Globus pallidus (tissue), 1 donor: ENCODE measurements at places on chromosomes 3 and 15.

DNA sequence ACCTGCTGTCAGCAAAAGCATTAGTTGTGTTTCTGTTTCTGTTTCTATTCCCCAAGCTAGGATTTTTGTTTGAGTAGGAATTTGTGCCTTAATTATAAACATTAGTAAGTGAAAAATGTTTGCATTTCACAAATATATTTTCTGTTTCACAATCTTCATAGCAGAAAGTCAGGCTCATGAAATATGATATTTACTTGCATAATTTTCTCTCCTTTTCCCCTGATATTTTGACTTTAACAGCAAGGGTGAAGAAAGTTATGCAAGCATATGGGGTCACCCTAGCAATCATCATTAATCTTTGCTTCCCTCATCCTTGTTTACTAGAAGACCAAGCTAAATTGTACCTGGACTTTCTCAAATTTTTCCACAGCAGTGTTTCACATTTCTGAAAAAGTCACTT lies 140.3 kb upstream of the SEMA6D start:
- DNase-seq, result no peak

- no peak for DNase-seq
These were observed 65.2 kb downstream of the TPRA1 start for GRCh38 chr3:127525373-127525772.

- no peak for DNase-seq
These were observed 2.2 kb upstream of the CD86 start for GRCh38 chr3:122052968-122053367.

DNA sequence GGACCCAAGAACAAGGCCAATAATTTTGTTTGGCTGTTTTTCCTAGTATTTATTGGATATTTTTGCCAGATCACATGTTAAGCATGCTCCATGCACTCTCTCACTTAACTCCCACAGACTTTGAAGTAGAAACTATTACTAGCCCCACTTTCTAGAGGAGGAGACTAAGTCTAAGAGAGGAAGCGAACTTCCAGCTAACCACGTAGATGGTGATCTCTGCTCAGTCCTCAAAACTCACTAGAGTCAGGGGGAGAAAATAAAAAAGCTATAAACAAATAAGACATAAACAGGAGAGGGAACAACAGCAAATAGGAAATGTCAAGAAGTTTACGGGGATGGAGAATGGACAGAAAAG lies 481.0 kb upstream of the PROK2 start:
- DNase-seq, result no peak

GRCh38 chr15:42059661-42060476 lies 34.5 kb downstream of the PLA2G4D start:
- no peak for DNase-seq

DNA sequence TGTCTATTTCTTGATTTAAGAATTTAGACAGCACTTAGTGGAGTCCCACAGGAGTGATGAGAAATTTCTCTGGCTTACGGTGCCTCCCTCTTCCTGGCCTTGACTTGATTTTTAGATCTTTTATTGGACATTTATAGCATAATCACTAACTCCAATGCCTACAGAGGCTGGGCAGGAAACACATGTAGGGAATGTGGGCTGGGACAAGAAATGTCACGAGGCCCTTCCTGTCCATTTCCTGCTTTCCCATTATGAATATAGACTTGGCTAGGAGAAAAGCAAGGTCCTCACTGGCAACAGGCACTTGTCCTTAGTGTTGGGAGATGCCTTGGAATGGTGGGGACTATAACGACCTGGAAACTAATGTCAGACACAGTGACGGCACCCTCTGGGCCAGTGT lies 100.3 kb downstream of the MYLK start:
- no peak for DNase-seq

GRCh38 chr15:61083081-61083787 lies 145.9 kb downstream of the RORA start:
- DNase-seq, result no peak

- no peak for DNase-seq
These were observed 71.4 kb upstream of the HERC1 start for GRCh38 chr15:63905131-63905530.

- DNase-seq, result peak; percentile 77
These were observed 16.9 kb downstream of the SLC24A1 start for GRCh38 chr15:65638681-65639089.

DNA sequence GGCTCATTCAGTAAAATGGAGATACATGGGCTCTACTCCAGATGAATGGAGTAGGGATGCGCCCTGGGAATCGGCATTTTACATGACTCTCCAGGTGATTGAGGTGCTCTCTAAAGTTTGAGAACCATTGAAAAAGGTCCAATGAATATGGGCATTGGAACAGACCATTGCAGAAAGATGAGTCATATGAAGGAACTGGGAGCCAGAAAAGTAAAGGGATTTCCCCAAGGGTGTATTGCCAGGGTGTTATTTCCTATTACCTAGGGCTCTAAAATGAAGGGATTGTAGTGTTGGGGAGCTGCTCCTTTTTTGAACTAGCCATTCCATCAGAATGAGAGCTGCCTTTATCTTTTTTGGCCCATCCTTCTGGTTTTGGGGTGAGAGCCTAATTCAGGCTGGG lies 21.7 kb downstream of the CLDN11 start:
- no peak for DNase-seq

DNA sequence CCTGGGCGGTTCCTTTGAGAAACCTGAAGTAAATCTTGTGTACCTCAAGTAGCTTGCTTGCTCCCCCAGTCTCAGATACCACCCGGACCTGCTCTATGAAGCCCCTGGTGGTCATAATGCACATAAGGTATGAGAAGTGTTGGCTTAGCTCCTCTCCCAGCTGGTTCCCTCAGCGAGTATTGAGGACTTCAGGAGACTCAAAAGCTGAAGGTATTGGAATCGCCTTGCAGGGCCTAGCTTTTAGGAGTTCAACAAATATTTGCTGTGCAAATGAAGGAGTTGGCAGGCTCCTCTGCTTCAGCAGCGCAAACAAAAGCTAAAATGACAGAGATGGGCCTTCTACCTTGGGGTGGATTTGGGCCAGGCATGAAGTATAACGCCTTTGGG lies 1.7 kb downstream of the CMTM8 start:
- no peak for DNase-seq

- DNase-seq, result no peak
These were observed 114.5 kb upstream of the SPATA16 start for GRCh38 chr3:173255555-173255954.

GRCh38 chr3:184531626-184532280 lies 29.8 kb upstream of the EPHB3 start:
- DNase-seq, result no peak

DNA sequence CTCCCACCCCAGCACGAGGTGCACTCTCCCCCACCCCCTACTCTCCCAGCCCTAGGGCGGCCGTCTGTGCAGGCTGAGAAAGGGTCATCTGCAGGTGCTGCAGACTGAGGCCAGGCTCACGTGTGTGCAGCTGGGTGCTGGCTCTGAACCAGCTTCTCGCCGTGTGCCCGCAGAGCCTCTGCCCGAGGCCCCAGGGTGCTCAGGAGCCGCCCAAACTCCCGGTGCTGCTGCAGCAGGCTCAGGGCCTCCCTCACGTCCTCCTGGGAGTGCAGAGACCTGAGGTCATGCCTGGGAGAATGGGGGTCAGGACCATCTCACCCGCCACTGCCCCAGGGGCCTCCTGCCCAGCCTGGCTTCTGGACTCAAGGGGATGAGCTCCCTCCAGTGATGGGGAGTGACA lies 17.2 kb downstream of the SPTBN5 start:
- no peak for DNase-seq

GRCh38 chr15:59242649-59243048 lies 36.0 kb downstream of the LDHAL6B start:
- DNase-seq, result no peak

- DNase-seq, result no peak
These were observed 25.5 kb downstream of the DPH3 start for GRCh38 chr3:16239086-16239770.

GRCh38 chr3:16255726-16256125 lies 9.0 kb downstream of the DPH3 start:
- DNase-seq, result no peak

DNA sequence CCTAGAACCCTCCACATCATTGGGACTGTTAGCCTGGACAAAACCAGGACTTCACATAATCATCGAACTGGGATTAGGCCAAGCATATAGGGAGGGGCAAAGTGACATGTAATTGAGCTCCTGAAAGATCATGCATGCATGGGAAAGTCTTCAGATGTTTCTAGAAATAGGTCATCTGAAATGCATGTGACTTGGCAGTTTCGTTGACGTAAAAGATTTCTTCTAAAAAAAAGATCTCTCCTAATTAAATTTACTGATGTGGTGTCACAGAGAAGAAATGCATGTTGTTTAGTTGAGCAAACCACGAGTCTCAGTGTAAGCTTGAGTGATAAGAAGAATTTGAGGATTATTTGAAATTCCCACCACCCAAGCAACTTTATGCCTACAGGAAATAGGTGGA lies 70.0 kb upstream of the LIMD1 start:
- DNase-seq, result no peak

DNA sequence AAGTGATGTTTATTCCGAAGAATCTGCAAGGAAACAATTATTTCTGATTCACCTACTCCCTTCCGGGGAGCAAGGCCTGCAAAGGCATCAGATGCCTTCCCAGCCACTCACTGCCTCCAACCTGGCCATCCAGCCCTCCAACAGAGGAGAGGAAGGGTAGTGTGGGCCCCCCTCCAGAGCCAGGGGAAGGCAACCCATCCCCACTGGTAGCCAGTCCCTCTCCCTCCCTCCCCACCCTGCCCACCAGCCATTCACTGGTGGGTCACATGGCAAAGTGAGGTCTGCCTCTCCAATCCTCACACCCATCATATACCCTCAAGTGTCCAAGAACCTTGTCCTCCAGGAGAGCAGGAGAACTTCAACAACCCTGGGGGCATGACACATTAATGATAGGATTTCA lies 2.4 kb upstream of the VIPR1 start:
- DNase-seq, result no peak
